Thyroid gland (tissue), 4 donors: ENCODE measurements at places on chromosomes 5 and 9. TPM values are rescaled to one million over a fixed set of nuclear protein-coding genes. Genes with fewer than 3 reads are reported as not detected.

Gene OSMR
- 23.2 TPM for total RNA-seq

Gene TNIP1
- 90.4 TPM for total RNA-seq

Gene EIF4E1B
- total RNA-seq = not detected

Gene IL33
- total RNA-seq = 17.5 TPM

Gene PCDHA11
- total RNA-seq = 2.1 TPM

Gene IL4
- not detected for total RNA-seq

DNA sequence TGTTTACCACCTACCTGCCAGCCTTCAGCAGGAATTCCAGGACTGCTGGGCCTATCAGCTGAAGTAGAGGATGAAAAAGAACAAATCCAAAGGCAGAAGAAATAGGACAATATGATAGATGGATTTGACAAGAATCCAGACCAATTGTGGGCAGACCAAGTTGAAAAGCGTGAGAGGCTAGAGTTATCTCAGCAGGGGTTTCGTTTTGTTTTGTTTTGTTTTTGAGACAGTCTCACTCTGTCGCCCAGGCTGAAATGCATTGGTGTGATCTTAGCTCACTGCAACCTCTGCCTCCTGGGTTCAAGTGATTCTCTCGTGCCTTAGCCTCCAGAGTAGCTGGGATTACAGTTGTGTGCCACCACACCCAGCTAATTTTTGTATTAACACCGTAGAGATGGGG lies 113.2 kb downstream of the PALM2AKAP2 start:
- H3K4me3 ChIP-seq = no peak overlapping the region
- peak; percentile 25 for DNase-seq
- no peaks in the 10 kb centered on the region for H3K27me3 ChIP-seq
- no peak overlapping the region for H3K27ac ChIP-seq
- H3K4me1 ChIP-seq = peaks cover 20% of the 10 kb centered on the region
- no peaks in the 10 kb centered on the region for H3K36me3 ChIP-seq

DNA sequence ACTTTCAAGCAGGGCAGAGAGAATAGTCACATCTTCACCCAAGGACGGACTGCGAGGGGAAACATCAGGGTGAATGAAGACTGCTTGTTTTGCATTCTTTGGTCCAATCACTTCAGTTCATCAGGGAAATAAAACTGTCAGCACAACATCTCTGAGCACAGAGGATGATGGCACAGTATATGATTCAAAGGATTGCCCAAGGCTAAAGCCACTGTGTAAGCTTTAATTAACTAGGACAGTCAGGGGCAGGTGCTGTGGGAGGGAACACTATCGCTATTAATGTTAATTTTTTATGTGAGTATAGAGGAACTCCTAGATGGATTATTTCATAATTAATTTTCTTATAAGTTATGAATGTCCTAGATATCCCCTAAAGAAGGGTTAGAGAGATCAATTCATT lies 112.1 kb downstream of the BASP1 start:
- H3K4me3 ChIP-seq = no peak overlapping the region
- H3K27me3 ChIP-seq = no peaks in the 10 kb centered on the region
- H3K27ac ChIP-seq = no peak overlapping the region
- no peak for DNase-seq
- H3K4me1 ChIP-seq = no peaks in the 10 kb centered on the region
- no peaks in the 10 kb centered on the region for H3K36me3 ChIP-seq

DNA sequence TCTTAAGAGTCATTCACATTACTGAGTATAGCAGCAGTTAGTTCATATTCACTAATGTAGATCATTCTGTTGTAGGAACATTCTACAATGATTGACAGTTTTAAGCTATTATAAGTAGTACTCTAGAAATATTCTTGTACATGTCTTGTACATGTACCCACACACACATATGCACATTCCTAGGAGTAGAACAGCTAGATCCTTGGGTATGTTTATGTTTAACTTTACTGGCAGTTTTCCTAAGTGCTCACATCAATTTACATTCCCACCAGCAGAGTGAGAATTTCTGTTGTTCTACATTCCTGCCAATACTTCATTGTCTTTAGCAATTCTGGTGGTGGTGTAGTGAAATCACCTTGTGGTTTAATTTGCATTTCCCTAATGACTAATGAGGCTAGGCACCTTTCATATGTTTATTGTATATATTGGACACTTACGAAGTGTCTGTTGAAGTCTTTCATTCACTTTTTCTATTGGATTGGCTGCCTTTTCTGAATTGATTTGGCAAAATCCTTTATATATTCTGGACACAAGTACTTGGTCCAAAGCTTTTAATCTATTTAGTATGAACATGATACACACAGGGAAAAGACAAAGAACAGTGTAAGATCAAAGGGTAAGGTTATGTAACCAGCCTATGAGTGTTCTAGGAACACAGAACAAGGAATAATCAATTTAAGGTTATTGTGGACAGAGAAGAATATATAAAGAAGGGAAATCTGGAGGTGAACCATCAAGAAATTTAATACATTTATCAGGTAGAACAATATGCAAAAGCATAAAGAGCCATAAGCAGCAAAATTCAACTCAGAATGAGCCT lies 95.6 kb downstream of the MLLT3 start:
- no peaks in the 10 kb centered on the region for H3K36me3 ChIP-seq
- no peak for DNase-seq
- H3K4me1 ChIP-seq = no peaks in the 10 kb centered on the region
- no peak overlapping the region for H3K27ac ChIP-seq
- H3K27me3 ChIP-seq = no peaks in the 10 kb centered on the region
- H3K4me3 ChIP-seq = no peak overlapping the region

- H3K36me3 ChIP-seq = no peaks in the 10 kb centered on the region
- H3K27ac ChIP-seq = peak overlapping the region; percentile 58
- H3K4me1 ChIP-seq = peaks cover 46% of the 10 kb centered on the region
Measured at GRCh38 chr5:160260881-160261815, 31.8 kb downstream of the FABP6 start.

- no peak for DNase-seq
- no peaks in the 10 kb centered on the region for H3K4me1 ChIP-seq
- H3K4me3 ChIP-seq = no peak overlapping the region
- no peaks in the 10 kb centered on the region for H3K27me3 ChIP-seq
- H3K36me3 ChIP-seq = no peaks in the 10 kb centered on the region
Measured at GRCh38 chr5:137055271-137055872, 443.8 kb downstream of the SPOCK1 start.

DNA sequence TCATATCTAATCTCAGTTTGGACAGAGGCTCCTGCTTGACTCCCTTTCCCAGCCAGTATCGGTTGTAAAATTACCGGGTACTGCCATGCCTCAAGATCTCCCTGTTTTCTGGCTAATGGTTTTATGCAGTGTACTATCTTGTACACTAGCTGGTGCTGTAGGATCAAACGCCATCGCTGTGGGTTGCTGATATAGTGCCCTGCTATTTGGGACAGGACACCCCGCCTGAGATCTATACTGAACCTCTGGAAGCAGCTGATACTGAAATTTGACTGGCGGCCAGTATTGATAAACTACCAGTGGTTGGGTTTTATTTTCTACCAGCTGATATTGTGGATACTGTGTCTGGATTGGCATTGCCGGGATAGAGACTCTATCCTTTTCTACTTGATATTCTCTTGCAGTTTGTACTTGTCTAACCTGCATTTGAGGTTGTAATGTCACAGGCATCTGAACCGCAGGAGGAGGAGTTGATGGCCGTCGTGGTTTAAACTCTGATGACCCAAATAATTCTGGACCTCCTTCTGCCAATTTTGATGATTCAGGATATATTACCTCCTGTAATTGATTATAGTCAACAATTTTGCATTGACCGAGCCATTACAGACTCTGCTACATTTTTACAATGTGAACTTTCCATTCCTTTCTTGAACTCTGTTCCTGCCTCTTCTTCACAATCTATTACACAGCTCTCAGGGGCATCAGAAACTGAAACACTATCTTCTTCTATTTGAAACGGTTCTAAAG lies 112.5 kb upstream of the LARP1 start:
- no peaks in the 10 kb centered on the region for H3K27me3 ChIP-seq
- peaks cover 7% of the 10 kb centered on the region for H3K4me1 ChIP-seq
- H3K27ac ChIP-seq = no peak overlapping the region
- DNase-seq = peak; percentile 35

DNA sequence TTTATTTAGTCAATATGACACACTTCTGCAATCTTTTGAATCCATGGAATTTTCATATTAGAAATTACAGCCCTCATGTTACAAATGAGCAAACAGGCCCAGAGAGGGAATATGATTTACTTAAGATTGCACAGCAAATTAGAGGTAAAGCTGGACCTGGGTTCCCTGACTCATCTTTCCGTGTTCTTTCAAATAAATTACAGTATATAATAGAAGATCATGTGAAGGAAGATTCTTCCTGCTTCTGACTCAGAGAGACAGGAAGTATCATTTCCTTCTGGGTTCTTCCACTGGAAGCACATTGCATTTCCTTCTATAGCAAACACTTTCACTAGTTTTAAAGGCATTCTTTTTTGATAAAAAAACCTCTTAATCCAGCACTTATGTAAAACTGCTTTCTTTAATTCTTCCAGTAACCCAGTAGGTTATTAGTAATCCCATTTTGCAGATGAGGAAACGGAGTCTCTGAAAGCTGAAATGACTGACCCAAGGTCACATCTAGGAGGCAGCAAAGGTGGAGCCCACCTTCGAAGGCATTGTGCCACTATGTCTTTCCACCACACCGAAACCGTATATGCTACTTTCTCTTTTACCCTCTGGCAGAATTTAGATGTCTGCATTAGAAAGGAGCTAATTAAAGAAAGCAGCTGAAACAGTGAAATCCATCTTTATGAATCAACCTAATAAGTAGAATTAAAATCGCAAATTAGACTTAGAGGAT lies 566.7 kb upstream of the KLF4 start:
- no peak overlapping the region for H3K4me3 ChIP-seq
- H3K27ac ChIP-seq = no peak overlapping the region
- no peaks in the 10 kb centered on the region for H3K4me1 ChIP-seq
- H3K27me3 ChIP-seq = no peaks in the 10 kb centered on the region
- no peaks in the 10 kb centered on the region for H3K36me3 ChIP-seq

- no peaks in the 10 kb centered on the region for H3K27me3 ChIP-seq
- no peaks in the 10 kb centered on the region for H3K4me1 ChIP-seq
- no peak overlapping the region for H3K4me3 ChIP-seq
- DNase-seq = no peak
- H3K36me3 ChIP-seq = no peaks in the 10 kb centered on the region
Measured at GRCh38 chr5:153765987-153766386, 272.7 kb downstream of the FAM114A2 start.
